ENCODE measurements at places on chromosomes 1 and 21.

GRCh38 chr21:43926196-43926595, 61.2 kb downstream of the AGPAT3 start:
- no peak for DNase-seq

GRCh38 chr21:45326891-45327440, 39.3 kb upstream of the POFUT2 start:
- DNase-seq: no peak

GRCh38 chr1:85894651-85895050, 186.4 kb upstream of the ZNHIT6 start:
- DNase-seq: no peak

- DNase-seq: no peak
Observed at GRCh38 chr1:18175051-18175450, 67.5 kb downstream of the IGSF21 start.

- no peak for DNase-seq
Observed at GRCh38 chr1:67952071-67952470, 98.4 kb downstream of the DIRAS3 start.

DNA sequence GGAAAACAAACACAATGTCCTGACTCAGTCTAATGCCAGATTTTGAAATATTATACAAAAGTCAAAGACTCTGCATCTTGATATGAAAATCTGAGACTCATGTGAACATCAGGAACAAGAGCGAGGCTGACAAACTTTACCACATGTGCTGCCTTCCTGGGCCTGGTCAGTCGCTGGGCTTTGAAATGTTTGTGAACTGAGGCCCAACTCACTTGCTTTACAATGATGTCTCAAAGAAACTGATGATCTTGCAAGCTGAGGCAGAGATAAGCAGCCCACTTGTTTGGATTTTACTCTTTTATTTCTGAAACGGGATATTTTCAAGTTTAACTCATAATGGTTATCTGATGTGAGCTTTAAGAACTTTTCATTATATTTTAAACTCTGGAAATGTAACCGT, 2.1 kb downstream of the BCAR3 start:
- no peak for DNase-seq

DNA sequence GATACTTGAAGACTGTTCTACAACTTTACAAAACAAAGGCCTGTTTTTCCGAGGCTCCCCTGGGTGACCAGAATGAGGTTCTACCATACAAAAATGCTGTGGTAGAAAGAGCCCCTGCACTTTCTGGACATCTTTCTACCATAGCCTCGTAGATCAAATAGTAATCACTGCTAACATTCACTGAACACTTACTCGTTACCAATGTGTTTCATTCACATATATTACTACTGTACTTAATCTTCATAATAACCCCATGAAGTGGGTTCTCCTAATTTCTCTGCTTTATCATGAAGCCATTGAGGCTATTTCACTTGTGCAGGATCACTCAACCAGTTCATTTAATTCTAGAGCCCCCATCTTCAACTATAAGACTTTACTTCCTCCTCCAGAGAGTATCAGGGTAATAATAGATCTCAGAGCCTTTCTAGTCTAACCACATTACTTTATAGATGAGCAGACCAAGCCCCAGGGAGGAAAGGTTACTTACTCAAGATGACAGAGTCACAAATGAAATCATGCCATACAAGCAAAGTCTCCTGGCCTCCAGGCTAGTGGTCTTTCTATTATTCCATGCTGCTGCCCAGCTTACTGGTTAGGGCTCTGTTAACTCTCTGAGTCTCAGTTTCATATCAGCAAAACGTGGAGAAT, 46.7 kb upstream of the OSBPL9 start:
- no peak for DNase-seq

DNA sequence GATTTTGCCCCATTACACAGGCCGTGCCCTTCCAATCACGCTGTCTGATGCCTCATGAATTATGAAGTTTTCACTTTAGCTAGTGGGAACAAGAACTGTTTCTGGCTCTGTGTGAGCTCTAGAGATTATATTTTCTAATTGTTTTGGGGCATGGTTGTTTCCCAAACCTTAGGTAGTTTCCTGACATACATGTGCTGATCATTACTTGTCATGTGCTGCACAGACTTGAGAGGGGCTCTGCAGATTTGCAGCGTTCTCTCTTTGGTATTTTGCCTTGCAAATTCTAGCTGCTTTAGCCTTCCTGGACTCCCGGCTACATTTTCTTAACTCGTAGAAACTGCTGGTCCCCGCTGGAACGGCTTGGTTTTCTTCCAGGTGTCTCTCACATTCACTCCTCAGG, 142.1 kb upstream of the IVNS1ABP start:
- DNase-seq: no peak

- DNase-seq: no peak
Observed at GRCh38 chr1:169565335-169566271, 20.7 kb downstream of the F5 start.

DNA sequence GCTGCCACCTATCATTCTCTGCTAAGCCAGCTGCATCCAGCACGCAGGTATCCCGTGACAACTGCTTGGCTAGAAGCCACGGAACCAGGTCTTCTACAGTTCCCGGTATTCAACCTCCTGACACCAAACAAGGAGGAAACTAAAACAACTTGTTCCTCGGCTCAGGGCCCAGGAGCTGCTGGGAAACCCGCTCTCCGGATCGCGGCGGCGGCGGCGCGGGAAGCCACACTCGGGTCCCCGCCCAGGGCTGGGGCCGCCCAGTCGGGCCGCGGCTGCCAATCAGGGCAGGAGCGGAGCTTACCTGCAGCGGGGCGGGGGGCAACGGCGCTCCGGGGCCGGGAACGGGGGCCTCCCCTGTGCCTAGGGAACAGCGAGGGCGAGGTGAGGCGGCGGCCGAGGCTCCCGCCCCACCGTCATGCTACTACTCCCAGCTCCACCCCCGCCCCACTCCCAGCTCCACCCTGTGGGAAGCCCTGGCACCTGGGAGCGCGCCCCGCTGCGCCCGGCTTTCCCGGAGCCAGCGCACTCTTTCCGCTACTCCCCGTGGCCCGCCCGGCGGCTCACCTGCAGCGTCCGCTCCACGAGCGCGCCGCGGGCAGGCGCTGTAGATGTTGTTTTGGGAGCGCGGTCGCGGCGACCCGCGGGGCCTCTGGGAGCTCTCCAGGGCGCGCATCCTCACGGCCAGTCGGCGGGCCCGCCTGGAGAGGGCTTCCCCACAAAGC, 12.1 kb downstream of the IL24 start:
- DNase-seq: peak; percentile 65

DNA sequence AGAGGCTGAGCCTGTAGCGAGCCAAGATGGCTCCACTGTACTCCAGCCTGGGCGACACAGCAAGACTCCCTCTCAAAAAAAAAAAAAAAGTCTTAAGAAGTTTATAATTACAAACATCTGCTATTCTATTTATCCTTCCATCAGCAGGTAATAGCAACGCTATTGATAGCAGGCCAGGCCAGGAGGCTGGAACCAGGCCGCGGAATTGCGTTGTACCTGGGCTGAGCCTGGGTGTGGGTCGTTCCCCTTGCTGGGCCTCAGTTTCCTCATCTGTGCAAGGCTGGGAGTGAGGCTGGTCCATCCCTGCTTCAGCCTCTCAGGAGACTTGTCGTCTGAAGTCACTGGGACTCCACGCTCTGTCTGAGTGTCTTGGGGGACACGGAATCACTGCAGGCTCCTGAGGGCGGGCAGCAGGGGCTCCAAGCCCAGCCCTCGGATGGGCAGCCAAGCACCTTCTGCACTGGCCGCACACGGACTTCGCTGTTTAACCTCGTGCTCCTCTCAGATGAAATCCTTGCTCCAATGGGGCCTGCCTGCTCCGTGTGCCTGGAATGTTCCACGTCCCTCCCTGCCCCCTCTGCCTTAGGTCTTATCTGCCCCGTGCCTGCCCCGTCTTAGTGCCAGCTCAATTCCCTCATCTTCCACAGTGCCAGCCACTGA, 103.9 kb upstream of the C1orf174 start:
- no peak for DNase-seq

DNA sequence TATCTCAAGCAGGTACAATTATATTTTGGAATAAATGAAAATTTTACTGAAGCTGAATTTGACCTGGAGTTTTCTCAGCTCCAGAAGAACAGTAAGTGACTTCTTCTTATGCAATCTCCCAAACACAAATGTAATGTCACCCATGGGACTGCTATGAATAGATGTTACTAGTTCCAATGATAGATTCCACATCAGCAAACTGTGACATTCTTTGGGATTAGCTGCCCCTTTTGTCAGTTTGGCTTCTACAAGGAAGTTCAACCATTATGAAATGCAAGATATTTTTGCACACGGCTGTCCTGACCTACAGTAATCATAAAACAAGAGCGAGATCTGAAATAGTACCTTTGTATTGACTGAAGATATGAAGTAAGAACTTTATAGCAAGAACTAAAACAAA, 27.8 kb upstream of the TSNAX start:
- no peak for DNase-seq

GRCh38 chr21:40102682-40103081, 235.4 kb downstream of the PCP4 start:
- DNase-seq: no peak

DNA sequence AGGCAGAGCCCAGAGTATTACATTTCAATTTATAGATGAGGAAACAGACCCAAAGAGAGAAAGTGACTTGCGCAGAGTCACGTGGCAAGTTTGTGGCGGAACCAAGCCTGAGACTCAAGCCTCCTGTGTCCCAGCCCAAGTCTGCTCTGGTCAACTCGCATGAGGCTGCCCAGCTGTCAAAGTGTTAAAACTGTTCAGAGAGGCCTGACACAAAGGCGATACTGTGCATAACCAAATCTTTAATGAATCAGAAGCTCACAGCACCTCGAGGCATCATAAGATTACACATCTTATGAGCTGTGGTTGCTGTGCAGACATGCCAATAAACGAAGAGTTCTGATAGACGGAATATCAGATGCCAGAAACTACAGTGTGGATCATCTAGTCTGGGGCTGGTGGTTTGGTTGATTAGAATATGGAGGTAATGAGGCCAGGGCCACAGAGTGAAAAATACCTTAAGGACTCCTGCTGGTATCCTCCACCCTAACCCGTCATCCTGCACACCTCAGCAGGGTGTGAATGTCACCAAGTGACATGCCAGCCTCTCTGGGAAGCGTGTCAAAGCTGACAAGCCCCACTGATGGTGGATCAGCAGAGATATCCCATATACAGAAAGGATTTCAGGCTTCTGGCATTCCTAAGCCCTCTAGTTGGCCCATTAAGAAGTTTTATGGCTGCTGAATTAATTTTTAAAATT, 42.2 kb downstream of the TNNT2 start:
- DNase-seq: no peak

DNA sequence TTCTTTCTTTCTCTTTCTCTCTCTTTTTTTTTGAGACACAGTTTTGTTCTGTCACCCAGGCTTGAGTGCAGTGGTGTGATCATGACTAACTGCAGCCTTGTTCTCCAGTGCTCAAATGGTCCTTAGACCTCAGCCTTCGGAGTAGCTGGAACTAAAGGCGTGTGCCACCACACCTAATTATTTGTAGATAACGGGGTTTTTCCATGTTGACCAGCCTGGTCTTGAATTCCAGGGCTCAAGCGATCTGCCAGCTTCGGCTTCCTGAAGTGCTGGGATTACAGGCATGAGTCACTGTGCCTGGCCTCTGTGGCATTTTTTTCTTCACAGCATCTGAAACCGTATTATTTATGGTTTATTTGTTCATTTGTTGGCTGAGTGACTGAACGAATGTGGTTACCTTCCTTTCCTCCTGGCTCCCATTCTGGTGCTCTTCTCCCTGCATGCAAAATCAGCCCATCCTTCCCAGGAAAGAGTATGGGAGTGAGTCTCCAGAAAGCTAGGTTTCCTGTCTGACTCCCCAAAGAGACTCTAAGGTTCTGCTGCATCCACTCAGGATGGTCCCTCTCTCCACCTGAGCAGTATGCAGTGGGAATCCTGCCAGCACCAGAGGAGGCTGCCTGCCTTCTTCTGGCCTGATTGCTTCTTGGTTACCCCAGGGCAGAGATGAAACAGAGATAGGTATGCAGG, 155.0 kb upstream of the BEND5 start:
- no peak for DNase-seq

GRCh38 chr1:5731110-5731423, 261.2 kb downstream of the NPHP4 start:
- no peak for DNase-seq

DNA sequence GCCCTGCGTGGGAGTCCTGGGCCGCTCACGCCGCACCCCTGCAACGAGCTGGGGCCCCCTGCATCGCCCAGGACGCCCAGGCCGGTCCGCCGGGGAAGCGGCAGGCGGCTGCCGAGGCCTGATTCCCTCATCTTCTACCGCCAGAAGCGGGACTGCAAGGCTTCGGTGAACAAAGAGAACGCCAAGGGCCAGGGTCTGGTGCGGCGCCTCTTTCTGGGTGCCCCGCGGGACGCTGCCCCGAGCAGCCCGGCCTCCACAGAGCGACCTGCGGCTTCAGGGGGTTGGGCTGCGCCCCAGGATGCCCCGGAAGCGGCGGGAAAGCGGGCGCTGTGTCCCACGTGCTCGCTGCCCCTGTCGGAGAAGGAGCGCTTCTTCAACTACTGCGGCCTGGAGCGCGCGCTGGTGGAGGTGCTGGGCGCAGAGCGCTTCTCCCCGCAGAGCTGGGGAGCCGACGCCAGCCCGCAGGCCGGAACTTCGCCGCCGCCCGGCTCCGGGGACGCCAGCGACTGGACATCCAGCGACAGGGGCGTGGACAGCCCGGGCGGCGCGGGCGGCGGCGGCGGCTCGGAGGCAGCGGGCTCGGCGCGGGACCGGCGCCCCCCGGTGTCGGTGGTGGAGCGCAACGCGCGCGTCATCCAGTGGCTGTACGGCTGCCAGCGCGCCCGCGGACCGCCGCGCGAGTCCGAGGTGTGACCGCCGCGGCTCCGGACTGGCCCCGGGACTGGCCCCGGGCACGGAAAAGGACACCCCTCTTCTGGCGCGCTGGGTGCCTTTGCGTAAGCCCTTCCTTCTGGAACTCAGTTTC, 2.7 kb downstream of the FAM110D start:
- DNase-seq: peak; percentile 12

- no peak for DNase-seq
Observed at GRCh38 chr1:48771561-48771960, 5.1 kb downstream of the BEND5 start.

DNA sequence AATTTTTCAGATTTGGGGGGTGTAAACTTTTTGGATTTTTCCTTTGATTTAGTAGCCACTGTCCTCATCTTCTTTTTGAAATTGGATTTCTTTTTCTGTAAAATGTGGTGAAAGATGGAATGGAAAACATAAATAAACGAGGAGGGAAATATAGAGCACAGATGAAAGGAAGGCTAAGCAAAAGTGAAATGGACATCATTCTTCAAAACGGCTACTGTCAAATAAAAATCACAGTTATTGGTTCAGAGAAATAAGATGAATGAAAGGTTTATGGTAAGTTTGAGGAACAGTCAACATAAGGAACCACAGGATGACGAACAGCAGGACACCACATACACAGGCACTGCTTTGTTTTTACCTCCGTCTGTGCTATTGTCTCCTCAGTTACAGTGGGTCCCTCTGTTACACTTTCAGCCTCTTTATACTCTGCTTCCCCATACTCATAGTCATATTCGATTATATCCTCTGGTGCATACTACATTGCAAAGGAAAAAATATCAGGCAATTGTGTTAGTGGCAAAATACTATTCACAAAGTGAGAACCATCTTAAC, 82.4 kb downstream of the COL11A1 start:
- DNase-seq: no peak
